ENCODE measurements at places on chromosomes 3 and 15.

DNA sequence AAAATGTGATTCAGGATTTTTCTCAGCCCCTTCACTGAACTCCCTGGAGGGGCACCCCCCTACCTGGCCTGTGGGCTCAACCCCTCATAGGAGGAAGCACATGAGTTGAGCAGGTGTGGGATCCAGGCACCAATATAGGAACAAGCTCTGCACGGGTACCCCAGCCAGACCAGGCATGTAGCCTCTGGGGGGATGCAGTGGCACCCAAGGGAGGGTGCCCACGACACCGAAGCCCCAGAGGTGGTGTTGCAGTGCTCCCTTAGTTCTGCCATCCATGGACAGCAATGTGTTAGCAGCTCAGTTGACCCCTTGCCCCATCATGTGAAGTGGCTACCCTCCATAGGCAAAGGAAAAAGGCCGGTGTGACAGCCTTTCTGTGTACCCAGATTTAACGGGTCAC is 30.9 kb upstream of the BCHE start:
- DNase-seq, result no peak

- DNase-seq, result no peak
These were observed 46.9 kb downstream of the NR1D2 start for GRCh38 chr3:23991683-23992628.

DNA sequence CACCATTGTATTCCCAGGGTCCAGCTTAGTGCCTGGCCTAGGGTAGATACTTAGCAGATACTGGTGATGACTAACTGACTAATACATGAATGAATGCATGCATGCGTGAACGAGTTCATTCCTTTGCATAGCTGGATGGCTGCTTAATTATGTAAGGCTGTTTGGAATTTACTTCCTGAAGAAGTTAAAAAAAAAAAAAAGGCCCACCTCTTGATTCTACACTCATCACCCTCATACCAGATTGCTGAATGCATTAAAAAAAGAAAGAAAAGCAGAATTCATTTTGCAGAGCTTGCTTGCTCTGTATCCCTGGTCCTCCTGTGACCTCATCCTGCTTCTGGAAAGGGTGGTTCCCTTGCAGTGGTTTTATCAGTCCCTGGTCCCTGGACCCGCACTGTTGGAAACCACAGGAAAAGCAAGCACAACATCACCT is 277.6 kb upstream of the CFAP20DC start:
- no peak for DNase-seq

DNA sequence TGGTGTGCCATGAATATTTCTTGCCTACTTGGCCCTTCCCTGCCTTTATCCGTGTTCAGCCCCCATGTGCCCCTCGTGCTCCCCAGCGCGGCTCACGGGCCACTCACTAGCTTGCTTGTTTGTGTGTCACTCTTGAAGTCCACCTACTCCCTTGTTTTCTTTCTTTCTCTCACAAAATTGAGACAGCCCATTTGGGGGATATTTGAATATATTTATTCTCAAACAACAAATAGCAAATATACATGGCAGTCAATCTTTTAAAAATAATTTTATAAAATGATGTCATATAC is 82.2 kb downstream of the PLXNA1 start:
- DNase-seq, result no peak

DNA sequence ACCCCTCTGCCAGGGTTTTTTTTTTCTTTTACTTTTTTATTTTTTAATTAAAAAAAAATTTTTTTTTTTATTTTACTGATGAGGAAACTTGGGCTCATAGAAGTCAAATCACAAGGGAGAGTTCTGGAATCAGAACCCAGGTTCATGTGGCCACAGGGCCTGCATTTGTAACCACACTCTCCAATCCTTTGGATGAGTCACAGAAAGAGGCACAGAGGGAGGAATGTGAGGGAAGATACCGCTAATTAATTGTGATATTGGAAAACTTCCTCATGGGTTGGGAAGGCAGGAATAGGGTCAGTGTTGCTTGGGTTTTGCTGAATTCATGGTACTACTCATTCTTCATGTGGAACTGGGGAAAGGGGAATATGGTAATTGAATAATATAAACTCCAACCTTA is 132.9 kb upstream of the SLC6A11 start:
- no peak for DNase-seq

- DNase-seq, result no peak
These were observed 1.4 kb upstream of the RAD18 start for GRCh38 chr3:8964436-8965370.

- DNase-seq, result no peak
These were observed 88.3 kb upstream of the COL8A1 start for GRCh38 chr3:99549957-99550603.

GRCh38 chr3:12188681-12189287 is 30.1 kb upstream of the TIMP4 start:
- no peak for DNase-seq

DNA sequence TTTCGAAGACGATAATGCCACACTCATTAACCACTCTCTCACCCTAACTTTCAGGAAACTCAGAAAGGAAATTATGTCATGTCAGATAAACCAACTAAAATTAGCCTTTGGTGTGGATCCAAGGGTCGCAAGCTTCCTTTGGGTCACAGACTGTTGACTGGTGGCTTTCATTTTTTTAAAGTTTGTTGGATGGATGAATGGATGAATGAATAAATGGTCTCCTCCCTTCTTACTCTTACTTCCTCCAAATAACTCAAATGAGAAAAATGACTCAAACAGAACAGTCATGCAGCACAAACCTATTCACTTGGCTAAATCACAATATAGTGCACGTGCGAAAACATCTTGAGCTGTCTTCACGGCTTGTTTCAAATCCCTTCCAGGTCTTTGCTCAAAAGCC is 82.9 kb upstream of the HACD2 start:
- DNase-seq, result no peak

DNA sequence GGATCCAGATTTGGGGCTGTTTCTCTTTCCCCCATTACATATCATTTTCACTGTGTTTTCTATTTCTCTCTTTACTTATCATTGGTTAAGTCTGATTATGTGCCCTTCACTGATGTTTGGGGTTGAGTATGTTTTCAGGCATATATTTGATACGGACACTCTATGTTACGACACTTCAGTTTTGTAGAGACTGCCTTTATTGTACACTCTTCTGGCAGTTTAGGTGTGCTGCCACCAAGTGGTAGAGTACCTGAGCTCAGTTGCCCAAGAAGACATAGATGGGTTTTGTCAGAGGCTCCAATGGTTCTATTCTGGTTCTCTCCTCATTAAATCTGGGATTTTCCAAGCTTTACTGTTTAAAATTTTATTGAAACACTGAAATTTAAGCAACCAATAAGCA is 255.0 kb upstream of the ROPN1 start:
- DNase-seq, result peak; percentile 1

GRCh38 chr3:122064326-122064725 is 9.2 kb downstream of the CD86 start:
- DNase-seq, result peak; percentile 73

- peak; percentile 42 for DNase-seq
These were observed 26.5 kb downstream of the IGSF10 start for GRCh38 chr3:151434151-151434890.

- DNase-seq, result peak; percentile 31
These were observed 57.4 kb upstream of the ST3GAL6 start for GRCh38 chr3:98705694-98706093.

DNA sequence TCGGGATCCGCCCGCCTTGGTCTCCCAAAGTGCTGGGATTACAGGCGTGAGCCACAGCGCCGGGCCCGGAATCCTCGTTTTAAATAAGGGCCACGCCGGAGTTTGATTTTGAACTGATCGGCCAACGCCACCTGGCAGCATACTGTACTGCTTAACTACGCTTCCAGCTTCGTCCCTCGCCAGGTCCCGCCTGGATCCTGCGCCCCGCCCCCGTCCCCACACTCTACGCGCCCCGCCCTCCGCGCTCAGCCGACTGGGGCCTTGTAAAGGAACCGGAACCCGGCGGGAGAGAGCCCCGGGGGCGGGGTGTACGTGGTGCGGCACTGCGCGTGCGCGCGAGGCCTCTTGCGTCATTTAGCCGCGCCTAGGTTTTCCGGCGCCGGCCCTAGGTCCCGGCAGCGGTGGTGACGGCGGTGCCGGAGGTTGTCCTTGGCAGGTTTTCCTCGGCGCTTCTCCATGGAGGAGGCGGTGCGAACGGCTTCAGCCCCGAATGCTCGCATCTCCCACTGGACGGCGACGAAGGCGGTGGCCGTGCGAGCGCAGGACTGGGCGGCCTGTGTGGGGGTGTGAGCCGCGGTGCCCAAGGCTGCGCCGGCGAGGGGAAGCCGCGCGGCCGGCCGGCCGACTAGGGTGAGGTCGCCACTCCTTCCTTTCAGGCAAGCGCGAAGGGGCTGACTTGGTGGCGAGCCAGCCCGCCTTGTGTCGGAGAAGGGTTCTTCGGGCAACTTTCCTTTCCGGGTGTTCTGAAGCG is at the start of gene NIPA2:
NIPA2 (plus strand) TSS at position 375 of the 751 bp plus-strand sequence. CDS start 13,066 bp downstream, outside the sequence.
- DNase-seq, result peak; percentile 98

DNA sequence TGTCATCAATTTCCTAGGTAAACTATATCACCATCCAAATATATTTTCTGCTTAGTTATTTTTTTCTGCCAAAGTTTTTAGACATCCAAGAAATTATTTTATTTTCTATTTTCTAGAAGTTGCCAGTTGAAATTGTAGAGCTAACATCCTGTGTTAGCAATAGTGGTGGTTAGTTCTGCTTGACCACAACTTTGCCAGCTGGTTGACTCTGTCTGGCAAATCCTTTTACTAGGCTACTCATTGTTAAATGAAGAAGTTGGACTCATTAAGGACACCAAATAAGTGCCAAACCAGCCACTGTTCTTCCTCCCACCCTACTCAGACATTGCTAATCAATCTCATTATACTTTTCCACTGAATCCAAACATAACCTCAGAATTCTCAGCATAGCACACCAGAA is 15.4 kb upstream of the CRBN start:
- DNase-seq, result no peak

DNA sequence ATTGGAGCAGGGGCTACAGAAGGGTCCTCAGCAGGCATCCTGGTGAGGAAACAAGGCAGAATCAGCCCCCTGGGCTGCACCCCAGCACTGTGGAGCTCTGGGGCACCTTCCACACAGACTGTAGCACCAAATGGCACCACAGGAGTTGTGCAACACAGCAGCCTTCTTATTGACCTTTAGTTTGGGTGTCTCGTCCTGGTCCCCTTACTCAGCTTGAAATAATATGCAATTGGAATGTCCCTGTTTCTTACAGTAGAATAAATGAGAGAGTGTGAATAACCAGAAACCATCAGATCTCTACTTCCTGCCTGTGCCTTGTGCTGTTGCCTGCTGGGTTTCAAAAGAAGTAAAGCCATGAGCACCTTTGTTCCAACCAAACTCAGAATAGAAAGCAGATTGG is 44.5 kb downstream of the RPLP1 start:
- DNase-seq, result no peak

GRCh38 chr3:176971613-176972174 is 225.6 kb downstream of the TBL1XR1 start:
- DNase-seq, result peak; percentile 0

Data from inflammatory macrophage treated with lipopolysaccharide for 4 hours (primary cell).